ENCODE measurements at places on chromosomes 3 and 15.
A peak's percentile ranks its signal among the peaks of the same experiment; 100 is the strongest.

- peak; percentile 100 for DNase-seq
These were observed at the start of gene DCBLD2 for GRCh38 chr3:98901392-98902350. DCBLD2 (minus strand) TSS chr3:98901695; CDS start chr3:98901326, 369 bp downstream.

DNA sequence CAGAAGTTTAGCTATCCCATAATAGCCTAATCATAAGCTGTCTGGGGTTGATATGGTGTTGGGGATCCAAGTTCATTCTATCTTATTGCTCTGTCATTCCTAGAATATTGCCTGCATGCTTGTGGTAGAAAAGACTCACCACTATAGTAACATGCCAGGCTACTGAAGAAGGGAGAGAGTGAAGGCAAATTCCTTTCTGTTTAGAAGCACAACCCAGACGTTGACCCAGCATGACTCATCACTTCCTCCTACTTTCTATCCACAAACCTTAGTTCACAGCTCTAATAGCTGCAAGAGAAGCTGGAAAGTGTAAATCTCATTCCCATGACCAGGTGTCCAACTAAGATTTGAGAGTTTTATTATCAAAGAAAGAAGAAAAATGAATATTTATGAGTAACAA lies 57.8 kb upstream of the NMD3 start:
- DNase-seq, result peak; percentile 93

GRCh38 chr15:73361337-73361736 lies 7.4 kb downstream of the HCN4 start:
- DNase-seq, result no peak

- peak; percentile 30 for DNase-seq
These were observed 183.4 kb upstream of the GADL1 start for GRCh38 chr3:31077826-31078225.

DNA sequence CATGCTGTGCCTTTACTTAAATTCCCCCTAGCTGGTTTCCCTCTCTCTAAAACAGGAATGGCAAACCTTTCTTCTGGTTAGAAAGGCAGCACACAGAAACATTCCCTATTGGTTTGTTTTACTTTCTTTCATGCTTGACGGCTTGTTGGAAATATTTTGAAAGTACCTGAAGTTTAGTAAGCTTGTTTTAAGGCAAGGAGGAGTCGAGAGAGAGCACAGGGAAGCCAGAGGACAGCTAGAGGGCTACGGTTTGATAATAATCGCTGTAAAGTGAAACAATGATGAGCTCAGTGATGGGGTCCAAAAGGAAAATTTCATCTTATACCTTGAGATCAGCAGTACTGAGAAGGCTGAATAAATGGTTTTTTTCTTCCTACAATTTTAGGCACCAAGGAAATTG lies 64.1 kb downstream of the ATP13A4 start:
- no peak for DNase-seq
